ENCODE measurements at places on chromosomes 5 and 9.

GRCh38 chr5:88882276-88883038, 527 bp downstream of the MEF2C start:
- DNase-seq: no peak

DNA sequence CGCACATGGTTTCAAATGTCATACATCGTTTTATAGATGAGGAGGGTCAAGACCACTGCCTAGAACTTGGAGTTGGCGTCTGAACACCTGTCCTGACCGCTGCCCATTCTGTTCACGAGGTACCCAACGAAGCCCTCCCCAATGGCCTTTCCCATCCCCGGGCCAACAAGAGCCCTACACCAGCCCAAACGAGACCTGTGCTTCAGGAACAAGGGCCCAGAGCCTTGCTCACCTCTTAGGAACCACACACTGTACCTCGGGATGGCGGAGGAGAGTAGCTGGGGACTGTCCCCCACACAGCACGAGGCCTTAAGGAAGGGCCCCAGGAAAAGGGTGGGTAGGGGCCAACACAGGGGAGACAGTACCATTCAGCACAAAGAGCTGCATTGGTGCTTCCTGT, 3.0 kb downstream of the SURF6 start:
- DNase-seq: no peak

DNA sequence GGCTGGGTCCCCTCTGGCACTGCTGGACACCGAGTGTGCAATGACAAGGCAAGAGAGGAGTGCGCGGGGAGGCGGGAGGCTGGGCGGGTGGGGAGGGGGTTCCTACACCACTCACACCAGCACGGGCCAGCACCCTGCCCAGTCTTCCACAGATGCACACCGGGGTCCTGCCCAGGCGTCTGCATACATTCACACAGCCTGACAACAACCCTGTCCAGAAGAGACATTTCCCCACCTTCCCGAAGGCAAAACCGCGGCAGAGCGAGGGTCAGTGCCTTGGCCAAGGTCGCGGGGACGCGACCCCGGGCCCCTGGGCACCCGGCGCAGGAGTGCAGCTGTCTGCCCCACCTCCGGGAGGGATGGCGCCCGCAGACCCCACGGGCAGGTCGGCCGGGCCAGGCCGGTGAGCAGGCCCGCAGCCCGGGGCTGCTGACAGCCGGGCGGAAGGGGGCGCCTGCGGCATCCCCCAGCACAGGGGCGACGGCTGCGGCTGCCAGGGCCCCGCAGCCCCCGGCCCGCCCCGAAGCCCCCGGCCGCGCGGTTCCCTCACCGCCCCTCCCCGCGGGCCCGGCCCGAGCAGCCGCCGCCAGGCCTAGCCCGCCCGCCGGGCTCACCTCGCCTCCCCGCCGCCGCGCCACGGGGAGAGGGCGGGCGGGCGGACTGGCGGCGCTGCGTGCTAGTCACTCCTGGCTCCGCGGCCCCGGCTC, 496 bp downstream of the MAPK9 start:
- DNase-seq: no peak

DNA sequence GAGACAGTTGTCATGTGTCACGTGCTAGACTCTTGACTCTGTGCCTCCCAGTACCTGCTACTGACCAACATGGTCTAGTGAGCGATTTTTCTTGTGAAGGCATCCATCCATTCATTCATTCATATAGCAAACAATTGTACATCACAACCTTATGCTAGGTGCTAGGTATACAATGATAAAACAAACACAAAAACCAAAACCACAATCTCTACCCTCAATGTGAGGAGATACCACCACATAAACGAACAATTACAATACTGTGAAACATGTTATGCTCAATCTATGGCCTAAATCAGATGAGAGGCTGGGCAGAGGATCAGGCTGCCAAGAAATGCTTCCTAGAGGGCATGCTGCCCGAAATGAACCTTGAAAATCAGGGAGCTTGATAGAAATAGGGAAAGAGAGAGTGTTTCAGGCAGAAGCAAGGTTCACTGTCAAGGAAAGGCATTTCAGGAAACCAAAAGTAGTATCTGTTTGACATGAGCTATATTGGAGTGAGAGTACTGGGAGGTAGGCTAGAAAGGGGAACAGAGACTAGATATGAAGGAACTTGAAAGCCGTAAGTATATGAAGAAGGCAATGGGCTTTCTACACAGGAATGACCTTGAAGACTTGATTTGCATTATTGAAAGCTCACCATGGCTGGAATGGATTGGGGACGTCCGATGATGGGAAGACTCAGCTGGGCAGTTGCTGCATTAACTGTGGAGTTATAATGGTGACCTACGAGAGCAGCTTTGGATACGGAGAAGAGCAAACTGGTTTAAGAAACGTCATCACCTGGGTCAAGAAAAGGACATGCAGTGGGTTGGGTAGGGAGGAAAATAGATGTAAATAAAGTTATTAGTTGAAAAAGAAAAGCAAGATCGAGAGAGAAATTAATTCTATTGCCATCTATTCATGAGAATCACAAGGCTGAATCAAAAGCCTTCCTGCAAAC, 90.1 kb downstream of the THBS4 start:
- no peak for DNase-seq

DNA sequence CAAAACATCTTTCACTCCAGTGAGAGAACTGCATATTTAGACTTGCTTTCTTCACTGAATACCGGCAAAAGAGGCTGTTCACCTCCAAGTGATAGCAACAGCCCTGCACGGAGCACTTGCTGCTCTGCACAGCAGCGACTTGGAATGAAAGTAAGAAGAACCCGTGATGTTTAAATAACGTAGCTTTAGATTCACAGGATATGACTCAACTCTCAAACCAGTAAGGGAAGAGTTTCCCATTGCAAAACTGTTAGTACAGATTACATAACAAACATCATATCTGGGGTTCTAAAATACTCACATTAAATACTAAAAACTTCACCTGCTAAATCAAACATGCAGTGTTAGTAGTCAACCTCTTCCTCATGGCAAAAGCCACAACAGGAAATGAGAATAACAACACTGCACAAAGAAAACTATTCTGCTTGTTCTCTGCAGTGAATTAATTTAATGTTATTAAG, 203.4 kb downstream of the MCTP1 start:
- no peak for DNase-seq

Measured in H9 (cell line).